ENCODE measurements at places on chromosomes 1 and 21.

- no peak for DNase-seq
Measured at GRCh38 chr1:184118046-184118445, 66.5 kb downstream of the TSEN15 start.

- no peak for DNase-seq
Measured at GRCh38 chr1:221272940-221273339, 393.7 kb downstream of the HLX start.

- DNase-seq = no peak
Measured at GRCh38 chr1:148435406-148435805, 47.7 kb downstream of the PPIAL4G start.

DNA sequence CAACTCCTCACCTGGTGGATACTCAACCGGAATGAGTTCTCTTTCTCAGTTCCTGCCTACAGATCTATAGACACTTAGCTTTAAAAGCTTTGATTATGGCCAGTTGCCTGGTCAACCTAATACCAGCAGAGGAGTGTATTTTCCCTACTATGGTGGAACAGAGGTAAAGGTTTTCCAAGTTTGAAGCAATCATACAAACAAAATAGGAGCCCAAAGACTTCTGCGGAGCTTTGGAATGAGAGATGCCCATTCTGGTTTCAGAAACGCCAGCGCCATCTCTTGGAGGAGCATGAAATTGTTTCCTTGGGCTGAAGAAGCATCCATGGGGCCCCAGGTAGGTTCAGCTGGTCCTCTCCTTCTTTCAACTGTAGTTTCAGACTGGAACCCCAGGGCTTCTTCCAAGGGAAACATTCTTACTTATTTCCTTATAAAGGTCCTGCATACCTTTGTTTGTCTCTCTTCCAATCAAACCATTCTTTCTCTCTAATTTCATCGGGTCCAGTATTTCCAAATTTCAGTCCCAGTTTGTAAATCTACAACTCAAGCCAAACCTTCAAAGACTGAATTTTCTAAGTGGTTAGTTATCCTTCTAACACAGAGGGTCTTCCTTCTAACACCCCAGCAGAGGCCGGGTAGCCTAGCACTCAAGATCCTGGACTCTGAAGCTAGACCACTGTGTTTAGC is 95.9 kb downstream of the KCNJ15 start:
- DNase-seq = peak; percentile 55

GRCh38 chr1:178580096-178580495 is 67.2 kb downstream of the TEX35 start:
- DNase-seq = no peak

Measured in NCI-H774 (cell line).